Right atrium auricular region (tissue), 2 donors: ENCODE measurements at places on chromosomes 5 and 9.

GRCh38 chr9:31253800-31254762 is 1130.4 kb upstream of the ACO1 start:
- no peak for DNase-seq

DNA sequence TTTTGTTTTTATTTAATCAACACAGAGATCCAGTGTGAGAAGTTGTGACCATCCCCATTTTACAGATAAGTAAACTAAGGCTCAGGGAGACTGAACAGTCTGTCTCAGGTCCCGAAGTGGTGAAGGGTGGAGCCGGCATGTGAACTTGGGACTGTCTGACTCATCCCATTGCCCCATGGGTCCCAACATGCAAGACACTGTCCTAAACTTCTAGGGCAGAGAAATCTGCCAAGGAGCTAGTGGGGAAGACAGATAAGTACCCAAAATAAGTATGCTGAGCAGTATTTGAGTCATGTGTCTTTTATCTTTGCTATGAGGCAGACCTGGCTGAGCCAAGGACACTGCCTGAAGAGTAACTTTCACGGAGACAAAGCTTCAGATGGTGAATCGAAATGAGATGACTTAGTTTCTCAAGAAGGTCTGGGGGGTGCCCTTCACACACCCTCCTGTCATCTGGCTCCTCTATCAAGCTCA is 64.3 kb upstream of the SLC25A51 start:
- no peak for DNase-seq

GRCh38 chr9:81559709-81560108 is 129.6 kb downstream of the TLE1 start:
- no peak for DNase-seq

- DNase-seq: no peak
These were observed 1.3 kb downstream of the VCP start for GRCh38 chr9:35070823-35071813.

DNA sequence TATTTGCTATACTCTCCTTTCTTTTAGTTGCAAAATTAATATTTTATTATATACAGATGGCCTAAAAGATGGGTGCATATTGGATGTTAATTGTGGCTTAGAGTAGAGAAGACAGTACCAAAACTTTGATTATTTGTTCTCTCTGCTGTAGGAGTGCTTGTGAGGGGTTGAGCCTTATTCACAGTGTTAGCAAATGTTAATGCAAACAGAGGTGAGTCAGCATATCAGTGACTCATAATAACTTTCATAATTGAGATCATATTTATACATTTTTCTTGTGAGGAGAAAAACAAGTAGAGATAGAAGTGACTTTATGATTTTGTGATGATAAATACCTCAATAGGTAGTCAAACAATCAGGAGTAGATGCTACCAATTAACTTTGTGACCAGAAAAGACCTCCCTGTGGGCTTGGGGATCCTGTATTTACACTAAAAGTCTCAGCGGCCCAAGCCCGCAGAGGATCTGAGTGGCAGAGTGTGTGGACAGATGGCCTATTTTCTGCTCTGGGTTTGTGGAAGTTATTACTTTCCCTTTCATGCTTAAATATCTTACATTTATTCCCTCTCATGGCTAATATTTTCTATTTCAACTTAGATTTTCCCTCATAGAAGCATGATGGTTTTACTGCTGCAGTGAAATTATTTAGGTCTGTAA is 226.5 kb downstream of the TAF11L14 start:
- DNase-seq: no peak

DNA sequence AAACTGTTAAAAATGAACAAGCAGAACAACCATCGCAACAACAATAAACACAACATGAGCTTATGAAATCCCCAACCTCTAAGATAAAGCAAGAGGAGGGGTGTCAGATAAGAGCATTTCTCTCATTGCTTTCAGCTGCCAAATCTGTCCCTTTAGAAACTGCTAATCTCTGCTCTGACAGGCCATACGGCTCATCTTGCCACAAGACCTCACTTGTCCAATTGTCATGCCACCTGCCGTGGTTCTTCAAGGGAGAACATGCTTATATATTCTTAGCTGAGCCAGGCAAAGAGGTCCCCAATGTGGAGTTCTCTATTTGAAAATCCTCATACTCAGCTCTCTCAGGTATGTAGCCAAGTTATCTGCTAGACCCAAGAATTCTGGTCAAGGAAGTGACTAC is 405.0 kb upstream of the TNC start:
- DNase-seq: no peak

- no peak for DNase-seq
These were observed 44.2 kb upstream of the TENT2 start for GRCh38 chr5:79567926-79568549.

- DNase-seq: no peak
These were observed 297.8 kb downstream of the FBXL17 start for GRCh38 chr5:108084105-108084504.

DNA sequence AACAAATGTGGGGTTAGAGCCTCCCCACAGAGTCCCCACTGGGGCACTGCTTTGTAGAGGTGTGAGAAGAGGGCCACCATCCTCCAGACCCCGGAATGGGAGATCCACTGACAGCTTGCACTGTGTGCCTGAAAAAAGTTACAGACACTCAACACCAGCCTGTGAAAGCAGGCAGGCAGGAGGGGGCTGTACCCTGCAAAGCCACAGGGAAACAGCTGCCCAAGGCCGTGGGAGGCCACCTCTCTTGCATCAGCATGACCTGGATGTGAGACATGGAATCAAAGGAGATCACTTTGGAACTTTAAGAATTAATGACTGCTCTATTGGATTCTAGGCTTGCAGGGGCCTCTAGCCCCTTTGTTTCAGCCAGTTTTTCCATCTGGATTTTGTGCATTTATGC is 782.3 kb downstream of the BRINP1 start:
- no peak for DNase-seq

- no peak for DNase-seq
These were observed 1079.9 kb upstream of the ACO1 start for GRCh38 chr9:31304576-31304975.

GRCh38 chr5:24623031-24623430 is 21.7 kb downstream of the CDH10 start:
- no peak for DNase-seq

- DNase-seq: no peak
These were observed 46.0 kb downstream of the CDO1 start for GRCh38 chr5:115770466-115770865.

GRCh38 chr5:95959051-95959887 is 2.4 kb downstream of the ELL2 start:
- DNase-seq: no peak

DNA sequence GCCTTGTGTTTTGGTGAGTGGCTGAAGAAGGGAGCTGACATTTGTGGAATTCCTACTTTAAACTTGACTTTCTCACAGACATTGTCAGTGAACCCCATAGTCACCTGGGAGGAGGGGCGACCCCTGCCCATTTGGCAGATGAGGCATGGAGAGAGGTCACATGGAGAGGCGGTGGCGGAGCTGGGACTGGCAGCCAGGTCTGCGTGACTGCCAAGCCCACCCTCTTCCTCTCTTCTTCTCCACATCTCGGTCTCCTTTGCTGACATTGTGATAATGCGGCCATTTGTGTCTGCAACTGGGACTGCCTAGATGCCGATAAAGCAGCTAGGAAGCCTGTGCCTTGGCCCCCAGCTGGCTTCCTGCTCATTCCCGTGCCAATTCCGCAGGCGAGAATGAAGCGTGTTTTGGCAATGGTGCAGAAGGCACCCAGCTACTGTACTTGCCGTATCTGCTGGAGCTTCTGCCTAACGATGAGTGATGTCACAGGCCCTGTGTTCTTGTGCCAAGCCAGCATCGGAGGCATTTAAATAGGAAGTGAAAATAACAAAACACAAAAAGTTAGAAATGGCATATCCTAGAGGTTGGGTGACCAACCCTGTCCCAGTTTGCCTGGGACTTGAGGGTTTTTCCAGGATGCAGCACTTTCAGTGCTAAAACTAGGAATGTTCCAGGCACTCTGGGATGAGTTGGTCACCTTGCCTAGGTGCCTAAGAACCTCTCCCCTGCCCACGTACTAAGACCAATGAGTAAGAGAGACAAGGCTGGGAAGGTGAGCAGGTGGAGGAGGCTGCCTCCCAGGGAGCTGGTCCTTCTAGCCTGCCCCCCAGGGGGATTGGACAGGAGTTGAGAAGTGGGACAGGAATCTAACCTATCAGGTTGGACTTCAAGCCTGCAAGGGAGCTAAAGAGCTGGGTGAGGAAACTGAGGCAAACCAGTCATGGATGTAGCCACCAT is 23.6 kb downstream of the OLFML2A start:
- no peak for DNase-seq

DNA sequence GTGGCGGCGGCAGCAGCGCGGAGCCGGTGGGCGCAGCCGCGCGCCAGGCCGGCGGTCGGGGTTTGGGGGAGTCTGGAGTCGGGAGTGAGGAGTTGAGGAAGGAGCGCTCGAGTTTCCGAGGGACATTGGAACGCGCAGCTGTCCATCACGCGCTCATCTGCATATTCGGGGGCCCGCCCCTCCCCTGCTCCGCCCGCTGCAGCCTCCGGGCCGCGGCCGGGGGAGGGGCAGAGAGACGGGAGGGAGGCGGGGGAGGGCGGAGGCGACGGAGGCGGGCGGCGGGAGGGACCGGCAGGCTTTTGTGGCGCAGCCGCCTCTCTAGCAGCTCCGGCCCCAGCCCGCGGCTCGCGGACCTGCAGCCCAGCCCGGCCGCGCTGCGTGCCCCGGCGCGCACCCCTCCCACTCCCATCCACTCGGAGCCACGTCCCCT is at the start of gene IRX2:
TSS of gene IRX2 (minus strand) at position 86 of the 430 bp plus-strand sequence. CDS start 264 bp downstream, outside the sequence.
- peak; percentile 67 for DNase-seq

DNA sequence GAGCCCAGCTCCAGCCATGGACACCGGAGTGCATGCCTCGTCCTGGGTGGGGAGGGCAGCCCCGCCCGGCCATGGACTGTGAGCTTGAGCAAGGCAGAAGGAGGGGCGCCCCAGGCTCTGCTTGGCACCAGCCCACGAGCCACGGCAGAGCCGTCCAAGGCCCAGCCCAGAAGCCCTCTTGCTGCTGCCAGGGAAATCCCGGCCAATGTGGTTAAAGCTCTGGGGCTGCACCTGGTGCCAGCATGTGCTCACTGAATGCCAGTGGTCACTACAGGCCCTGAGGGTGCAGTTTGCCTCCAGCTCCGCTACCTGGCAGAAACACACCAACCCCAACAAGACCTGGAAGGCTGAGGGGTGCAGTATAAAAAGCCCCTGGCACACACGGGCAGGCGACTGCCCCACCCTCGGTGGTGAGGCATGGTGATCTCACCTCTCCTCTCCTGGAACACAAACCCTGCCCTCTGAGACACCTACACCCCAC is 11.8 kb downstream of the BRD3 start:
- DNase-seq: peak; percentile 73

- DNase-seq: no peak
These were observed 160.8 kb downstream of the CEMIP2 start for GRCh38 chr9:71607461-71607881.

GRCh38 chr5:77709340-77709739 is 66.8 kb downstream of the TBCA start:
- no peak for DNase-seq

DNA sequence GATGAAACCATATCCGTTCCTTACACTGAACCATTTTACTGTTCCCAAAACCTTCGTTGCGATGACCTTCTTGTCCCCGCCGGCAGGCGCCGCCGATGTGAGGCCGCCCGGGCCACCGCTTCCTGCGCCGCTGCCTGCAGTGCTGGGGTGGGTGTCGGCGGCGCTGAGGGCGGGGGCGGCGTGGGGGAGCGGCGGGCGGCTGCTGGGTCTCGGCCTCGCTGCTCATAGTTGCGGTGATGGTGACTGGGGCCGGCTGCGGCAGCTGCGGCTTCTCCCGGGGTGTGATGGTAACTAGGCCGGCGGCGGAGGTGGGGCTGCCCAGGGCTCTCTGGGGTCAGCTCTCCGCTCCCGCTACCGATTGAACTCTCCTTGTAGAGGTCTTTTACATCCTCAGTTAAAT is 14.1 kb upstream of the OR2S2 start:
- no peak for DNase-seq

DNA sequence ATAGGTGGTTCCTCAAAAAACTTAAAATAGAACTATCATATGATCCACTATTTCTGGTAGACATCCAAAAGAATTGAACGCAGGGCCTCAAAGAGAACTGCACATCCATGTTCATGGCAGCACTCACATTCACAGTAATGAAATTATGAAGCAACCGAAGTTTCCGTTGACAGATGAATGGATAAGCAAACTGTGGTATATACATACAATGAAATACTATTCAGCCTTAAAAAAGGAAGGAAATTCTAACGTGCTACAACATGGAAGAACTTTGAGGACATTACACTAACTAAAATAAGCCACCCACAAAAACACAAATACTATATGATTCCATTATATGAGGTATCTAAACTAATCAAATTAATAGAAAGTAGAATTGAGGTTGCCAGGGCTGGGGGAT is 18.5 kb downstream of the CENPK start:
- no peak for DNase-seq

DNA sequence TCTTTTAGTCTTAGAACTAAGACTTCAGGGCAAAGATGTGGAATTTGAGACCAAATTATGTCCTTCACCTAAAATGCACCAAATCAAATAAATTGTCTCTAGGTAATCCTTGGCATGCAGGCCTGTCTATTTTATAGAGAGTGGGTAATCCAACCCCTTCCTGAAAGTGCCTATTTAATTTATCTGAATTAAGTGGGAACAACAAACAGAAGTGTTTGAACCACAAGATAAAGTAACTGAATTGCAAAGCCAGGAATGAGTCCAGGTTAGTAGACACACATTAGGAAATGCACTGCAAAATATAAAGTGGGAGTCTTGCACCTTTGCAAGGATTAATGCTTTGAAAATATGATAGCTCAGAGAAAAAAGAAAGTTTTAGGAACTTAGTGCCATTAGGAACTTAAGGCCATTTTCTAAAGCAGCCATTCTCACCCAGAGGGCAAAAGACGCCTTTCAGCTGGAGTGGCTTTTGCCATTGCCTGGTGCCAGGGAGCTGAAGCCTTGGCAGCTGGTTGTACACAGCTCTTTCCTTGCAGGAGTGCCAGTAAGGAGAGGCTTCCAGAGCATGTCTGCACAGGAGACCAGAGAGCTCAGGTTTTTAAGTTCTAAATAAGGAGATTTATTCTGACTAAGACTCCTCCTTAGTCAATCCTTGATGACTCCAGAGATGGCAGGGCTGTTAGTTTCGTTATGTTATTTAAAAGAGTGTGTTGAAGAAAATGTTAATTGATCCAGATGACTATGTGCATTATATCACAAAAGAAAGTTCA is 151.7 kb upstream of the ELL2 start:
- DNase-seq: no peak

DNA sequence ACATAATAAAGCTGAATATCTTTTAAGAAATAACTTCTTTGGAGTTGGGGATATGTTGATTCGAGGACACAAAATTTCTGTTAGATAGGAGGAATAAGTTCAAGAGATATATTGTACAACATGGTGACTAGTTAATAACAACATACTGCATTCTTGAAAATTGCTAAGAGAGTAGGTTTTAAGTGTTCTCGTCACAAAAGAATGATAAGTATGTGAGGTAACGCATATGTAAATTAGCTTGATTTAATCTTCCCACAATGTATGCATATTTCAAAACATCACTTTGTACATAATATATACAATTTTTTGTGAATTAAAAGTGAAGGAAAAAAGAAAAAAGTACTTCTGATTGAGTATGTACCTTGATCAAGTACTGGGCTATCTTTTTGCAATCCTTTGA is 428.0 kb upstream of the TRPC7 start:
- no peak for DNase-seq

- DNase-seq: no peak
These were observed 544 bp upstream of the SNX24 start for GRCh38 chr5:122844910-122845228.
